ENCODE measurements at places on chromosomes 2 and 18.

DNA sequence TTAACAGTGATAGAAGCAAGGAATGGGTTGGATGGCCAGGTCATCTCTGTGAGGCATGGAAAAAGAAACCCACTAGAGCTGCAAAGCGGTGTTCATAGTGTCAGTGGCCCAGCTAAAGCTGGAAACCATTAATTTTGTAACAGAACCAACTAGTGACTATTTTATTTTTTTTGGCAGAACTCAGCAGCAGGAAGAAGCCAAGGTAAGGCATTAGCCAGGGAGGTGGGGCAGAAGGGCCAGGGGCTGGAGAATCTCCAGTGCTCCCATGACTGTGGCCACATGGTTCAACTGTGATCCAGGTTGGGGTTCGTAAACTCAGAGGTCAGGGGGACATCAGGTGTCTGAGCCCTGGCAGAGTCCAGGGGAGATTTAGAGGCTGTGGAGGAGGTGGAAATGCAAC, 25.9 kb upstream of the YES1 start:
- DNase-seq = no peak

- DNase-seq = no peak
These were observed 165.2 kb downstream of the TDRD15 start for GRCh38 chr2:21288739-21289520.

GRCh38 chr2:176492583-176492982, 223.3 kb downstream of the MTX2 start:
- DNase-seq = no peak

- no peak for DNase-seq
These were observed 8.4 kb upstream of the GPC1 start for GRCh38 chr2:240426845-240427721.

GRCh38 chr2:26983746-26984145, 13.3 kb downstream of the MAPRE3 start:
- DNase-seq = no peak

- no peak for DNase-seq
These were observed 123.3 kb downstream of the NCK2 start for GRCh38 chr2:105868060-105868459.

GRCh38 chr2:37833423-37833822, 91.7 kb upstream of the RMDN2 start:
- DNase-seq = peak; percentile 4

DNA sequence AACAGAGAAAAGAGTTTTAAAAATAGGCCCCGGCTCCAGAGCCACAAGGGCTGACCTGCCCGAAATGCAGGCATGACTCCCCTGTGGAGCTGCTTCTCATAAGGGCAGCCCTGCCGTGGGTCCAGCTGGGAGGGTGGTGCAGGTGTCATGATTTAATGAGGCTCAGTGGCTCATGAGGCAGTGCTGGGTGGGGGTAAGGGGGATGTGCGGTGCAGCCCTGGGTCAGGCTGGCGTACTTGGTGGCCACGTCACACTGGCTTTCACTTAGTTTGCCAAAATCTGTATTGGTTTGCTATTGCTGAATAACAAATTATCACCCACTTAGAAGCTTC, 33.6 kb downstream of the HJURP start:
- no peak for DNase-seq

DNA sequence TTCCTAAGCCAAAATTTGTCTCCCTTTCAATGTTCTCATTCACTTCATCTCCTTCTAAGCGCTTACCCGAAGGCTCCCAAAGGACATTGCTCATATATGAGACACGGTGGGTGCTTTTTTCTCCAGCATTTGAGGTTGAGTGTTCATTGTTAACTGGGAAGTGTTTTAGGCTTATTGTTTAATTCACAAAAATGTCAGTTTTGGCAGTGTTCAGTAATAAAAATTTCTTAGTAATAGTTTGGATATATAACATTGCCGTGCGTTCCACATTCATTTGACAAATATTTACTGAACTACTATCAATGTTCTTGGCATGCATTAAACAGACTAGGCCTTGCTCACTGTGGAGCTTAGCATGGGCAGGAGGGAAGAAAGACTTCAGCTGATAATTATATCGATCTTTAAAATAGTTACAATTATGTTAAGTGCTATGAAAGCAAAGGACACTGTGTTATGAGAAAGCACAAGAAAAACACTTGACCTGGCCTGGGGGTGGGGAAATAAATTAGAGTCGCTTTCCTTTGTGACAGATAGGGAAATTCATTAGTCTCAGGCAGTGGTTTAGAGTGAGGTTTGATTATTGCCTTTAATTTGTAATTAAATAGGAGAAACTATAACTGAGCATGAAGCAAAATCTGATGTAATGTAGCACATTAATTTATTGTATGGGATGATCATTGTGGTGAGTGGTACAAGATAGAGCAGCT, 82.2 kb upstream of the DOCK10 start:
- no peak for DNase-seq

- DNase-seq = no peak
These were observed 828.8 kb upstream of the CRIM1 start for GRCh38 chr2:35526741-35527140.

DNA sequence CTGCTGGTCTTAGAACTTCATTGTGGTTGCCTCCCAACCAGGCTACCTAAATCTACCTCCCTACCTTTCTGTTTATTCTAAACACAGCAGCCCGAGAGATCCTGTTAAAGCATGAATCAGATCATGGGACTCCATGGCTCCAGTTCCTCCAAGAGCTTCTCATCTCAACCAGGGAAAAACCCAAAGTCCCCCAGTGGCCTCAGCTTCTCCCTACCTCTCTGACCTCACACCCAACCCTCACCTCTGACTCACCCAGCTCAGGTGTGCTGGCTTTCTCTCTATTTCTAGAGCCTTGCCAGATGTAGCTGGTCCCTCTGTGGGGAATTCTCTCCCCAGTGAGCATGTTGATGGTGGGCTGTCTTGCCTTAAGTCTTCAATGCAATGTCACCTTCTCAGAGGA, 93.8 kb upstream of the COPS8 start:
- DNase-seq = no peak

DNA sequence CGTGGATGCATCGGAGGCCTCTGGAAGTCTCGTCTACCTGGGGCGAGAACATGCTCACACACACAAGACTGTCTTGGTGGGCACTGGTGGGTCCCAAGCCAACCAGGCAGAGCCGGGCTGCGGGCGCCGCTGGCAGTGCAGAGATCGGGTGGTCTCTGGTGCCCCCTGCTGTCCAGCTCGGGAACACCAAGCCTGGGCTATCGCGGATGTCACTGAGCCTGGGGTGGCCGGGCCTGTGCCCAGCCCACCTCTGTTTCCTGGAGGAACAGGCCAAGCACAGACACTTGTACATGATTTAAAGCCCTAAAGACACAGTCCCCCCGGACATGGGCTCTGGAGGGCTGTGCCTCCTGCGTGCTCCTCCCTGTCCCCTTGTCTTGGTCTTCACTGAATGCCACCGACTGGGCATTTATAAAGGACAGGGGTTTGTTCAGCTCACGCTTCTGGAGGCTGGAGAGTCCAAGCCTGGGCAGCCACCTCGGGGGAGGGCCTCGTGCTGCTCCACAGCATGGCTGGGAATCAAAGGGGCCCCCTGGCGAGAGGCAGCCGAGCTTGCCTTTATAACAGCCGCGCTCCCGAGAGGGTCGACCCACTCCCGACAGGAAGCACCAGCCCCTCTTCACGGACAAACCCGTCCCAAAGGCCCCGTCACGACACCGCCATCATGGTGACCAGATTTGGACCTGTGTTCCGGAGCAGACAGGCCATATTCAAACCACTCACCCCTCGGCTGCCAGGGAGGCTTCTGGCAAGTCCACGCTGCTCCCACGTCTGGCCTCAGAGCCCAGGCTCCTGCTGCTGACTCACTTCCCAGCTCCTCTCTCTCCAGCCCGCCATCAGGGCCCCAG, 3.6 kb upstream of the OTOS start:
- peak; percentile 55 for DNase-seq

GRCh38 chr2:117470311-117471095, 344.0 kb upstream of the DDX18 start:
- no peak for DNase-seq

GRCh38 chr18:4417714-4418113, 37.4 kb downstream of the DLGAP1 start:
- no peak for DNase-seq

DNA sequence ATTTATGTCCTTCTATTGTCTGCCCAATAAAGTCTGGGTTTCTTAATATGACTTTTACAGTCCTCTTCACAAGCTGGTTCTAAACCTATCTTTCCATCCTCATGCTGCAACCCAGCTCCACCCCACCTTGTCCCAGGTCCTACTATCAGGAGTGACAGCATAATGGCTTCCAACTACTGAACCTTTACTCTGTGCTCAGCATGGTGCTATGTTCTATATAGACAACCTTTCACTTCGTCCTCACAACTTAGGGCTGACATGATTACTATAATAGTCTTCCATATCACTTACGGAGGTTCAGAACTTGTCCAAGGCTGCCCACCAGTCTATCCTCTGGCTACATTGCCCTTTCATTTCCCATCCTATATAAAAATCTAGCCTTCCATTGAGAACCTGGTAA, 256.8 kb downstream of the ALK start:
- no peak for DNase-seq

- no peak for DNase-seq
These were observed 56.7 kb upstream of the ZNF236 start for GRCh38 chr18:76765649-76766048.

- no peak for DNase-seq
These were observed 119.7 kb upstream of the CRIM1 start for GRCh38 chr2:36235882-36236281.

DNA sequence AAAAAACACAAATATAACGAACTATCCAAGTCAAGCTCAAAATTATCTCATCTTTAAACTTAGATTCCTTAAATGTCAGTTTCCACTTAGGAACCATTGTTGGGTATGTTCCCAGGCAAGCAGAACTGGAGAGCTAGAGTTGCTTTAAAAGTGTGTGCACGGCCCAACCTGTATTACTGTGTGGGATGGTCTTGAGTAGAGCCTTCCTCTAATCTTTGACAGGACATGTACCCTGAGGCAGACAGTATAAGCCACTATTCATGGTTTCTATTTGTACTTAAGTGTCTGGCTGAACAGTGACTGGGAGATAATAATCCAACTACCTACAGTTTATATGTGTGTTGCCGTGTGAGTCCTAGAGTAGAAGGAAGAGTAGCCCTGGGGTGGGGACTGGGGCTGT, 239.7 kb downstream of the GPD2 start:
- no peak for DNase-seq

- DNase-seq = no peak
These were observed 49.7 kb upstream of the NFE2L2 start for GRCh38 chr2:177314194-177314593.

DNA sequence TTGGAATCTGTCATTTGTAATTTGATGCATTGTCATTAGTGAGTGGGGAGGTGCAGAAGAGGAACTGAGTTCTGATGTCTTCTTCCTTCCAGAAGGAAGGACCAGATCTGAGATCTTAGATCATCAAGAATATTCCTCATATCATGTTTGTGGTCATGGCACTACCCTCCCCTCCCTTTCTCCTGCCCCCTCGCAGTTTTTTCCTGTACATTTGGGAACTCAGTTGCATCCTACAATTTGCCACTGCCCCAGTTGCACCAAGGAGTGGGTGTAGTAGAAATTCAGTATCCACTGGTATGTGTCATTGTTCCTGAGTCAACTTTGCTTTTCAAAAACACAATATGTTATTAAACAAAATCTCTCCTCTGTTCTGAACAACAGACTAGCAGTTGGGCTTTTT, 26.6 kb upstream of the ACVR1 start:
- DNase-seq = no peak

GRCh38 chr2:101961338-101962191, 30.2 kb upstream of the IL1R2 start:
- no peak for DNase-seq

DNA sequence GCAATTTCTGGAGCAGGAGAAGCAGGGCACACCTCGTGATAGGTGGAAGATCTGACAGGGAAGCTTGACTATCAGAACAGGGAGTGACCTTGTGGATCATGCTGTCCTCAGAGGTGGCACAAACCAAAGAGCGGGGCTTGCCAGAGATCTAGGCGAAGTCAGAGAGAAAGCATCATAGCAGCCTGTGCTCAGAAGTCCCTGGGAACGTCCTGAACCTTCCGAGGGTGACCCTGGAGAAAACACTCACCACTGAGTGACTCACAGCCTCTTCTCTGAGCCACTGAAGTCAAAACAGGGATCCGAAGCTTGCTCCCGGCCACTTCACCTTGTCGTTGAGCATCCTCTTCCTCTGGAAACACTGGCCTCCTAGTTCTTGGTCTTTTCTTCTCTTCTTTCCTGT, 56.7 kb downstream of the IL1R2 start:
- no peak for DNase-seq

GRCh38 chr18:6994056-6994770, 123.4 kb downstream of the LAMA1 start:
- no peak for DNase-seq

- DNase-seq = no peak
These were observed 176.2 kb upstream of the ZC3H15 start for GRCh38 chr2:186309901-186310300.

GRCh38 chr2:210177769-210178168, 6.6 kb upstream of the KANSL1L start:
- no peak for DNase-seq

DNA sequence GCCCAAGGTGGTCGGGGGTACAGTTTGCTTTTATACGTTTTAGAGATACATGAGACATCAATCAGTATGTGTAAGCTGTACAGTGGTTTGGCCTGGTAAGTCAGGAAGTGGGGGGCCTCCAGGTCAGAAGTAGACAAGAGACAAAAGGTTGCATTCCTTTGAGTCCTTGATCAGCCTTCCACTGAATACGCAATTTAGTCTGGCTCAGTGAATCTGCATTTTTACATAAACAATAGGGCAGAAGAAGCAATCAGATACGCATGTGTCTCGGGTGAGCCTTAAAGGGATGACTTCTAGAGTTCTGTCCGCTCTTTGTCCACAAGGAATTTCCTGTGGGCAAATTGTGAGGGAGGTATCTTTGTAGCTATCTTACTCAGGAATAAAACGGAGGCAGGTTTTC, 87.2 kb downstream of the SOWAHC start:
- DNase-seq = no peak

- DNase-seq = no peak
These were observed 103.7 kb downstream of the LPIN1 start for GRCh38 chr2:11850082-11850481.

DNA sequence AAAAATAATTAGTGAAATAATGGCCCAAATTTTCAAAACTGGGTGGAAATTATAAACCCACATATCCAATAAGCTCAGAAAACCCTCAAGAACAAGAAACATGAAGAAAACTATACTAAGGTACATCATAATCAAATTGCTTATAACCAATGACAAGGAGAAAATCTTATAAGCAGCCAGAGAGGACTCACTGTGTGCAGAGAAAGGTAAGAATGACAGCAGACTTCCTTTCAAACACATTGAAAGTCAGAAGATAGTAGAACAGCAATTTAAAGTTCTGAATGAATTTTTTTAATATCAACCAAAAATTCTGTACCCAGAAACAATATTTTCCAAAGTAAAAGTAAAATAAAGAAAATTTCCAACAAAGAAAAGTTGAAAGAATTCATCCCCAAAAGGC, 197.7 kb upstream of the RAB12 start:
- no peak for DNase-seq

GRCh38 chr2:36729067-36729466, 32.6 kb downstream of the VIT start:
- no peak for DNase-seq

- DNase-seq = no peak
These were observed 245.9 kb downstream of the TFCP2L1 start for GRCh38 chr2:121038891-121039616.
